Transverse colon (tissue), 4 donors: ENCODE measurements at places on chromosomes 5 and 9. TPM values are rescaled to one million over a fixed set of nuclear protein-coding genes. Genes with fewer than 3 reads are reported as not detected.

CYSRT1 gene
- total RNA-seq: not detected

SARDH gene
- total RNA-seq: 0.68 TPM

FAM169A gene
- total RNA-seq: 3.0 TPM

AGXT2 gene
- total RNA-seq: not detected
